ENCODE measurements at places on chromosomes 6 and 20. TPM values are rescaled to one million over a fixed set of nuclear protein-coding genes. Genes with fewer than 3 reads are reported as not detected.

The ROS1 gene
- 163 TPM for total RNA-seq

The HLA-B gene
- 2,632 TPM for total RNA-seq

DNA sequence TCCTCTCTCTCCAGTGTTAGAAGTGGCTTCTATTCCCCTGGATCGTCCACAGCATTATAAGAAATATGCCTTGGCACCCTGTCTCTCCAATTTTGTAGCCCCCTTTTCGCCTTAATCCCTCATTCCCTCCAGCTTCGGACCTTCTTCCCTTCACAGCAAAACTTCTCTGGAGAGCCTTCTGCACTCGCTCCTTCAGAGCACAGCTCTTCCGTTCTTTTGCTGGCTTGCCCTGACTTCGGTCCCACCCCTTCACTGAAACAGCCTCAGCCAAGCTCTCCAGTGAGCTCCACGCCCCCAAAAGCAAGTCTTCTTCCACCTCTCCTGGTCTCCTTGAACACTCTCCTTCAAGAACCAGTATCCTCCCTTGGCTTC is 134.7 kb upstream of the RNF24 start:
- peak; percentile 22 for DNase-seq

GRCh38 chr20:53609491-53610445 is 16.1 kb upstream of the ZNF217 start:
- peak; percentile 77 for DNase-seq

- DNase-seq, result peak; percentile 79
These were observed at the start of gene BEND3 for GRCh38 chr6:107114926-107115694. Gene BEND3, minus strand, starts transcription at chr6:107115515. Its CDS starts 16,230 bp downstream, at chr6:107099285.

DNA sequence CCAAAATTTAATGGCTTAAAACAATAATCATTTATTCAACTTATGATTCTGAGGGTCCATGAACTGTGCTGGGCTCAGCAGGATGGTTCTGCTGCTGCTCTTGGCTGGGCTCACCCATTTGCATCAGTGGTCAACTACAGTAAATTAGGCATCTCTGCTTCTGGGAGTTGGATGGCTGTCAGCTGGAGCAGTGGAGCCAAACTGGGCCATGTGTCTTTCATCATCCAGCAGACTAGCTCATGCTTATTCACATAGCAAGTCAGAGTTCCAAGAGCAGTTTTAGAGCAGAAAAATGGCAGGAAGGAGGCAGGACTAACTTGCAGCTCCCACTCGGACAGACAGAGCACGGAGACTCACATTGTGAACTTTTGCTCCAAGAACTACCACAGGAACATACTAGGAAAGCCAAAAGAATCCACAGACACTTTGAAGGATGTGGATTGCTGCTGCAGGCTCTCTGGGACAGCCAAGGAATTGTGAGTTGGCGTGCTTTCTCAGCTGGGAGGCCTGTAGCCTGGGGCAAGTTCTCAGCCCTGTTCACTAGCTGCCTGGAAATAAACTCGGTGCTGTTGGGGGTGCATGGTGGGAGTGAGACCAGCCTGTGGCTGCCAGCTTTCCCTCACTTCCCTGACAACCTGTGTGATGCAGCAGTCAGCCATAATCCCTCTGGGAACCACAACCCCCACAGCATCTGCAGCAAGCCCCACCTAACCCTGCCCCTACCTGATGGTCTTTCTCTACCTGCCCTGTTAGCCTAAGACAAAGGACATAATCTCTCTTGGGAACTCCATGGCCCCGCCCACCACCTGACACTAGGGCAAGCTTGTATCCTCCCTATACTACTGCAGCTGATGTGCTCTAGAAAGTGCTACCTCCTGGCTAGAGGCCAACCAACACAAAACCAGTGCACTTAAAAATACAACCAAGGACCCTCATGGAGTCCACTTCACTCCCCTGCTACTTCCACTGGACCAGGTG is 129.0 kb downstream of the JPH2 start:
- no peak for DNase-seq

GRCh38 chr20:52736507-52736906 is 235.7 kb upstream of the TSHZ2 start:
- DNase-seq, result no peak

DNA sequence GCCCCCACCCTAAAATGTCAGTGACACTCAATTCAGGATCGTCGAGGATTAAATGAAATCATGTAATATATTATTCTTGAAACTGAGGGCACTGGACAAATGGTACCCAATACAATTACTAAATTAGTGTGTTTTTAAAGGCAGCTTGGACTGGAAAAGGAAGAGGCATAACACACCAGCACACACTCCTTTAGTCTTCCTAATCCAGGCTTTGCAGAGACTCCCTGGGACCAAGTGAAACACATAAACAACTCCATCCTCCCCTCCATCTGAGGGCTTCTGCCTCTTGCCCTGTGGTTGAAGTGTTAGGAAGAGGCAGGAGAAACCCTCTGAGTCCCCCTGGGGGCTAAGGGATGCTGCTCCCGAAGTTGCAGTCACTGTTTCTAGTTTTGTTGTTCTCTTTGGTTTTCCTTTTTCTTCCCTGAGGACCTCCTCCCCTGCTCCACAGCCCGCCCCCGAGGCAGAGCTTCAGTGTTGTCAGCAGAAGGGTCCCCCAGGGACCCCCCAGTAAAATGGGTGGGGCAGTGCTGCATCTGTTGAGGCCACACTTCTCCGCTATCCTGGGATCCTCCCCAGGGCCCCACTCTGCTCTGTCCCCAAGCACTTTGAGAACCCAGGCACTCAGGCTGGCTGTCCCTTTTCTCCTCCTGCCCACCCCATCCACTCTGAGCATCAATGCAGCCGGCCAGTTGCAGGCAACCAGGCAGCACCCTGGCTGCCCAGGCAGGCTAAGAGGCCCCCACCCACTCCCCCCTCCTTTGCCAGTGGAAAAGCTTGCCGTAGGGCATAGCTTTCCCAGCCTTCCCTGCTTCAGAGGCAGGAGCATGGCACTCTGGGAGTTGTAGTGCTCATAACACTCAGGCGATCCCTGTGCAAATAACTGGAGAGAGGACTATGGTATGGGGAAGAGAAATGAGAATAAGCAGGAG is 5.9 kb downstream of the TMEM63B start:
- peak; percentile 81 for DNase-seq
